ENCODE measurements at places on chromosomes 4 and X. TPM values are rescaled to one million over a fixed set of nuclear protein-coding genes. Genes with fewer than 3 reads are reported as not detected.

GABRQ gene
- total RNA-seq = not detected

GPC3 gene
- total RNA-seq = 730 TPM

PLS3 gene
- total RNA-seq = 88.5 TPM

FAM9A gene
- total RNA-seq = not detected

KDR gene
- not detected for total RNA-seq

DCAF12L2 gene
- not detected for total RNA-seq

PABPC1L2A gene
- total RNA-seq = not detected

PDGFC gene
- 28.3 TPM for total RNA-seq

S100P gene
- total RNA-seq = not detected

AMTN gene
- not detected for total RNA-seq

UBE2D3 gene
- total RNA-seq = 460 TPM

MAGEA9 gene
- not detected for total RNA-seq

GABRA4 gene
- total RNA-seq = not detected

CLCN4 gene
- 2.6 TPM for total RNA-seq

EMCN gene
- total RNA-seq = not detected

HERC6 gene
- total RNA-seq = 6.5 TPM

SPANXC gene
- total RNA-seq = not detected

NUDT11 gene
- 3.1 TPM for total RNA-seq

DNA sequence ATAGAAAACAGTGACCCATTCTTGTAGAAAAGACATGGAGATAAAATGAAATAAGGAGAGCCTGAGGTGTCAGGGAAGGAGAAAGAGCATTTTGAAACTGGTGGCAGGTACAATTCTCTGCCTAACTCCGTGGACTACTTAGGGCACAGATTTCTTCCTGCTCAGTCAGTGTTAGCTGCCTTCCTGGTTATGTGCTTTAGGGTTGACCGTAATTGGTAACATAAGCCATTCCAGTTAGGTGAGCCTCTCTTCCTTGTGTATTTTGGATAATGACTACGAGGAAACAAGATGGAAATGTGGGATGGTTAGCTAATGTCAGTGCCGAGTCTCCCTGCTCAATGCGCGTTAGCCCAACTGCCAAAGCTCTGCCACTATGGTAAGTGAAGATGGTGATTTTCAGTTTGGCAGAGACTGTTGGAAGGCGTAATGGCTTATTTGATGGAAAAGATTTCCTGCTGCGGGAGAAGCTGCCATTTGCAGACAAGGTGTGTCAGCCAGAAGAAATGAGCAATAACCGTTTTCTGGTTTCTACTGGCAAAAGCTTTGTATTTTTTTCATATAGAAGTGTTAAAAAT is 174.1 kb downstream of the CBR4 start:
- peak; percentile 66 for DNase-seq

- DNase-seq = no peak
These were observed 160.9 kb upstream of the GIMD1 start for GRCh38 chr4:106529348-106530023.

DNA sequence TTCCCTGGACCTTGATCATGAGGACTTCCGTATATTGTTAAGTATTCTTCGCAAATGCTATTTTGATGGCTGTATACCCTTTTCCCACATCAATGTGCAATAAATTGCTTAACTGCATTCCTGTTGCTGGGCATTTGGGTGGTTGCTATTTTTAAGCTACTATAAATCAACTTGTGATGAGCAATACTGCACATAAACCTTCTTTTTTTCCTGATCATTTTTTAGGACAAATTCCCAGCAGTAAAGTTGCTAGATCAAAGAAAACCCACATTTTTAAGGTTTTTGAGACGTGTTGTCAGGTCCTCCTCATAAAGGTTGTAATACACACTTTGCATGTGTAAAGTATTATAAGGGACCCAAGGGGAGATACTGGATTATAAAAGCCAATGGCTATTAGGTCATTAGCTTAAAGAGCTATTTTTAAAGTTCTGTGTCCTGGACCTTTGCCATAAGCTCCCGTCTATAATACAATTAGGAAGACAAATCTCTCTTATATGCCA is 35.6 kb downstream of the LIMCH1 start:
- no peak for DNase-seq

DNA sequence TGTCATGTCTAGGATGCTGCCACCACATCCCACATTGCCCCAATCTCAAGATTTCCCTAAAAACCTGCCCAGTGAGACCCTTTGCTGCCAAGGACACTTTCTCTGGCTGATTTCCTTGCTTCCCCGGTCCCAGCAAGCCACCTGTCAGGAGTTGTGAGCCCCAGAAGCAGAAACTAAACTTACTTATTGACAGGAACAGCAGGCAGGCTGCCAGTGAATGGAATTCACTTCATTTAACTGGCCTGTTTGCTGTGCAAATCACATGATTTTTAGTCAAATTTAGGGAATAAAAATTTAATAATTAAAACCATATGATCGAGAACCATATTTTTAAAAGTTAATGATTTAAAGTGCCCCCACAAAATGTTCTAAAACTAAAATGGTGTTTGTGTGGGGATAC is 48.5 kb downstream of the MAMLD1 start:
- no peak for DNase-seq

DNA sequence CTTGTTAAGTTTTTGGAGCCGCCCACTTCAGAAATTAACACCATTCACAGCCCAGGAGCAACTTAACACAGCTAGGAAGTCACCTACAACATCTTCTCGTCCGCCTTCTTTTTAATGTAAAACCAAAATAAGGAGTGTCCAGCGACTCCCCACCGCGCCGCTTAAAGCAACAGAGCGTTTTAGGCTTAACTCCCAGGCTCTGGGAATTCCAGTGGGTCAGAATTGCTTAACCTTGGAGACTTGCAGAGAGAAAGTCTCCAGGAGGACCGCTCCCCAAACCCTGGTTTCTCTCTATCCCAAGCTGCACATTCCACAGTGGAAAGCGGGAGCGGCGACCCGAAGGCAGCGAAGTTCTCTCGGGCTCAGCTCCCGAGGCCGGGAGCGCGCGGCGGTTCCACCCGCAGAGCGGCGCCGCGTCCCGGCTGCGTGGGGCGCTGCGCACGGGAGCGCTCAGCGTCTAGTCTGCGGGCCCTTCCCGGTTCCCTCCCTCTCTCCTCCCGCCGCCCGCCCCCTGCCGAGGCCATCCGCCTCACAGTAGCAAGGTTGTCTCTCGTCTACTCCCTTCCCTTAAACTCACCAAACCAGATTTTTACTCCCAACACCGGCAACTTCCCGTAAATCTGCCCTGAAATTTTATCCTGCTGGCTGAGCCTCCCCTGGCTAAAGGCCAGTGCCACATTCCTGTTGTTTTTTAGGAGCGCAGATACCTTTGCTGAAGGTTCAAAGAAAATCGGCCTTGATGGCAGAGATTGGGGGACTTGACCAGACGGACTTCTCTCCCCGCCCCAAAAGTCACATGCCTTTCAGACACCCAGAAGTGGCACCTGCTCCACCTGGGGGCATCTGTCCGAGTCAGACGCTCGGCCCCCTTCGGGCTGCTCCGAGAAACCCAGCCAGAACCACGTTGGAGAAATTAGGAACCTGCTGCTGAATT is at the start of gene RBM47:
RBM47 (minus strand) TSS at position 464 of the 934 bp plus-strand sequence. CDS start 190,971 bp downstream, outside the sequence.
- DNase-seq = peak; percentile 48

- no peak for DNase-seq
These were observed 20.9 kb upstream of the PLAC1 start for GRCh38 chrX:134679221-134679620.

- DNase-seq = no peak
These were observed 400.4 kb upstream of the DIPK2B start for GRCh38 chrX:45601052-45601451.

DNA sequence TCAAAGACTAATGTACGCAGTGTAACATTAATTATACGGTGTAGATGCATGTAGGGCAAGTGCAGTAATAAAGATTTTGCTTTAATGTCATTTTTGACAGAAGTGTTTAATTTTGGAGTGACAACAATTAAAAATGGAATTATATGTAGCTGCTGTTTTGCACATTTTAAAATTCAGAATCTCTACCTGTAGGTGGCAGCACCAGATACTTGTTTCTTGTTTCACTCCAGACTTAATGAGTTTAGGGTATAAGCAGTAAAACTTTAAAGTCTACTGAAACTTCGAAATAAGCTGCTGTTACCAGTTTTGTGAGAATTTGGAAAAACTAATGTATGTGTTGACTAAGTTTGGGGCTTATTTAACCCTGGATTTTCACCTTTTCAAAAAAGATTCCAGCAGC is 144.9 kb downstream of the POLA1 start:
- peak; percentile 37 for DNase-seq

DNA sequence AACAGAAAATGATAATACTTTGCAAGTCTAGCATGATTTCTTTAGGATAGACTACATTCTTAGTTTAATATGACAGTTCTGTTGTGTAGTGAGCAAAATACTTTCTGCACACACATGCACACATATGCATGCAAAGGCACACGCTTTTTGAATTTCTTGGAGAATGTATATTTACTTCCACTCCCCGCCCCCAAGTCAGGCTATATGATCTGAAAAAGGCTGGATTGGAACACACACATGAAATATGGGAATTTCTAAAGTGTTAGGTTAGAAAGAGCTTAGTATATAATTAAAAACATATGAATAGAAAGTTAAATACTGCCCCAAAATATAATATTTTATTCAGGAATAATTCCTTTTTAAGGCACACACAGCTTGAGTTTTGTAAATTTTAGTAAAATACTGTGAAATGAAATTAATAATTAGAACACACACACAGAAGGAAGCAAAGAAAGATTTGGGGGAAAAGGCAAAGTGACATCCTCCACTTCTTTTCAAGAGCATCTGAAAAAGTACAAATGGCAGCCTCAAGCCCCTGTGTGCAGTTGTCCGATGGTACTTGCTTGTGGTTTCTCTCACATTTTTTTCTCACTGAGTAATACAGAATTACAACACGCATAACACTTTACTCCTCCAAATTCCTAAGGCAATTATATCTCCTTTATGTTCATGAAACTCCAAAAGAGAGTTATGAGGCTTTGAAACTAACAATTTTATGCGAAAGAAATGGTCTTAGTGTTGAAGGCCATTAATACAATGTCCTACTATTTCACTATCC is 228.9 kb upstream of the ETNPPL start:
- no peak for DNase-seq

- no peak for DNase-seq
These were observed 104.8 kb downstream of the GASK1B start for GRCh38 chr4:158068068-158068467.

DNA sequence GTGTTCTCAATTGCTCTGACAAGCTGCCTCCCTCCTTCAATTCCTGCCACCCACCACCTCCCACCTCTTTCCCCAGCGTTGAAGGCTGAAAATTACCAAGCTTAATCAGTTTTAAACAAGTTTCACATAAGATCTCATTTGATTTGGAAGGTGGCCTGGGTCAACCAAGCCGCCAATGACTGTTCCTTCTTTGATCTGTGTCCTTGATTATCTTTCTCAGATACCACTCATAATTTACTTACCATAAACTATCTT is 211.4 kb downstream of the SLIT2 start:
- DNase-seq = no peak

DNA sequence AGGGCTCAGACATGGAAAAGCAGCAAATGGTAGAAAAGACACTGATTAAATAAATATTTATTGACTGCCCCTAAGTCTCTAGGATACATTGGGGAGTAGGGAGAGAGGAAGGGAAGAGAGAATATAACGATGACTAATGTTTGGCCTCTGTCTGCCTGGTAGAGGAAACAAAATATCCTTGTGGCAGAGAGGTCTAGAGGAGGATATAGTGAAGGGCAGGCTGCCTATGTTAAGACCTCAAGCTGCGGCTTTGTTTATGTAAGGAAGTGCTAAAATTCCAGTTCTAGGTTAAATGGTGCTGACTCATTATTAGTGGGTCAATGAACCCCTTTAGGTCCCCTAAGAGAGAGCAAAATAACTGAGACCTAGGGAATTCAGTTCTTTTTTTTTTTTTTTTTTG is 427.3 kb upstream of the FTHL17 start:
- no peak for DNase-seq

GRCh38 chrX:23901805-23902204 is 5.9 kb downstream of the APOO start:
- DNase-seq = peak; percentile 52

- no peak for DNase-seq
These were observed 104.1 kb downstream of the ZNF518B start for GRCh38 chr4:10353110-10353509.

- no peak for DNase-seq
These were observed 16.0 kb upstream of the FGF16 start for GRCh38 chrX:77431227-77431626.

DNA sequence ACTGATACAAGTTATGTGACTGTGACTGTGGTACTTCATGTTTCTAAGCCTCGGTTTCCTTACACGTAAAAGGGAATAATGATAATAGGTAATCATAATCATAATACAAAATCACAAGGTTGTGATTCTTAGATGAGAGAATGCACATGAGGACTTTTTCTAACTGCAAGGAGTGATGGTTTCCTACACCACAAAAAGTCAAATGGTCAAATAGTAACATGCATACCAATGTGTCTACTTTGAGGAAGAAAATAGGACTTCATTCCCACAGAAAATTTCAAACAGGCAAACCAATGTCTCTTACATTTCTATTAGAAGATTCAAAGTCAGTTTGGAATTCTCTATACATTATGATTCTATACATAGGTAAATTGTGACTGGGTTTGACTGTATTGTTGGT is 368.7 kb upstream of the FTHL17 start:
- no peak for DNase-seq

Measured in G401 (cell line).